Fibroblast of skin of back (primary cell): ENCODE measurements at places on chromosomes 5 and 9.
A peak's percentile ranks its signal among the peaks of the same experiment; 100 is the strongest.

DNA sequence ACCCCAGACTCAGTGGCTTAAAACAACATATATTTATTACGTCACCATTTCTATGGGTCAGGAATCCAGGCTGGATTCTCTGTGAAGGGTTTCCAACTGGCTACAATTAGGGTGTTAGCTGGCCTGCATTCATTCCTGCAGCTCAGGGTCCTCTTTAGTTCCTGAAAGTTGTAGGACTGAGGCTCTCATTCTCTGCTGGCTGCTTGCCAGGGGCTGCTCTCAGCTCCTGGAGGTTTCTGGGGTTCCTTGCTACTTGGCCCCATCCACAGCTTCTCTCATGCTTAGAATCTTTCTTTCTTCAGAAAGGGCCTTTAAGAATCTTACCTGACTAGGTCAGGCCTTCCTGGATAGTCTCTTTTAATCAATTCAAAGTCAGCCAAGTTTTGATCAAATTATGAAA lies 424.6 kb downstream of the GADD45G start:
- DNase-seq, result no peak

- no peak for DNase-seq
These were observed 124.5 kb downstream of the EDIL3 start for GRCh38 chr5:84260140-84260539.

DNA sequence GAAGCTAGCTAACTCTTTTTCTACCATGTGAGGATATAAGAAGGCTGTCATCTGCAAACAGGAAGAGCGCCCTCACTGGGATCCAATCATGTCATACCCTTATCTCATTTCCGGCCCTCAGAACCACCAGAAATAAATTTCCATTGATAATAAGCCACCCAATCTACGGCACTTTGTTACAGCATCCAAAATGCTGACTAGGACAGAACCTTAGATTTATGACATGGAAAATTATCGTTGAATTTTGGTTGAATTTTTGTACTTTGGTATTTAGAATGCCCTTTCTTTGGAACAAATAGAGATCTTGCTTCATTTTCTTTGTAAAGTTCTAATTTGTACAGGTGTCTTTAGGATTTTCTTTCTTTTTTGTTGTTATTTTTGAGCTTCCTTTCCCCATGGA lies 53.3 kb upstream of the CYLC2 start:
- DNase-seq, result no peak

DNA sequence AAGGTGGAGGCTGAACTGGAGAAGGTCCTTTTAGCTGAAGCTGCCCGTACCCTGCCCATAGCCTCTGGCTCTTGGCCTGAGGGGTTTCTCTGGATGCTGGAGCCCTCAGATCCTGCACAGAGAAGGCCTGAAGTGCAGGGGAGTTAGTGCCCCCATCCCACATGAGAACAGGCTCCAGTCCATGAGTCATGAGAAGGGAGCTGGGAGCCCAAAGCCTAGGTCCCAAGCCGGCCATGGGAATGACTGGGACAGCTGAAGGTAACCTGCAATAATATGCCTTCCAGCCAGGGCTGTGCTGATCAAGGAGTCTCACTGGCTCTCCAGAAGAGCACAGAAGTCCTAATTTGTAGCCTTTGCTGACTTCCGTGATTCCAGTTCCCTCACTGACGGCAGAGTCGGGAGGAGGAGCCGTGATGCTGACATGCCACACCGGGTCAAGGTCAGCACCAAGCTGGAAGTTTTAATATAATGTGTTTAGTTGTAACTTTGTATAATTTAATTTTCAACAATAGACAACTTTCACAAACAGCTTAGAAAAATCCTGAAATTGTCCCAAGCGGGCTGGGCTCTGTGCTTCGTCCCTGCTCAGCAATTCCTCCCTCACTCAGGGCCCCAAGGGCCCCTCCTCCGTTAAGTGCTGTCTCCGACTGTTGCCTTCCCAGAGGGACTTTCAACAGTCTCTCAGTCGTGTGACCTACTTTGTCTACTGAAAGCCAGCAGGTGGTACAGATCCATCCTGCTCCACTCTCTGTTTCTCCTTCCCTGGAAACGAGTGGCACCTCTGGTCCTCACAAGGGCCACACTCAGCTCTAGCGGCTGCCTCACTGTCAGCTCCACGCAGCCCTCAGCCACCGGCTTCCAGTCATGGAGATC lies 387.8 kb downstream of the GADD45G start:
- no peak for DNase-seq

GRCh38 chr5:77546-77945 lies 14.4 kb upstream of the PLEKHG4B start:
- no peak for DNase-seq

GRCh38 chr5:10649666-10650380 lies 86.0 kb downstream of the ANKRD33B start:
- peak; percentile 36 for DNase-seq

DNA sequence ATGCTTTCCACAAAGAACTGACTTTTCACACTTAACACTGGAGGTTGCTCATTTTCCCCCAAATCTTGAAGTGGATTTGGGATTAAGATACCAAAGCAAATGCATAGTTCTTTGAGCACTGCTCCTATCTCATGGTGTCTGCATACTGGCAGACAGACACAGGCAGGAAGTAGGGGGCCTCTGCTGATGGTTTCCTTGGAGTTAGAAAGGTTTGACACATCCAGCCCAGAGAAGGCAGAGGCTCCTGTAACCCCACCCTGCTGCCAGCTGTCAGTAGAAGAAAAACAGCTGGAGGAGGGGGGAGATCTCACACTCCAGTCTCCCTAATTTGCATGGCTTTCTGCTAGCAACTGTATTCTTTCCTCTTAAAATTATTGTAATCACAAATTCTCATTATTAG lies 44.1 kb downstream of the APTX start:
- no peak for DNase-seq
